ENCODE measurements at places on chromosomes 5 and 9. TPM values are rescaled to one million over a fixed set of nuclear protein-coding genes. Genes with fewer than 3 reads are reported as not detected.

SPINK4 gene
- not detected for total RNA-seq

SNX18 gene
- 22.3 TPM for total RNA-seq

MEF2C gene
- total RNA-seq: 134 TPM

DNA sequence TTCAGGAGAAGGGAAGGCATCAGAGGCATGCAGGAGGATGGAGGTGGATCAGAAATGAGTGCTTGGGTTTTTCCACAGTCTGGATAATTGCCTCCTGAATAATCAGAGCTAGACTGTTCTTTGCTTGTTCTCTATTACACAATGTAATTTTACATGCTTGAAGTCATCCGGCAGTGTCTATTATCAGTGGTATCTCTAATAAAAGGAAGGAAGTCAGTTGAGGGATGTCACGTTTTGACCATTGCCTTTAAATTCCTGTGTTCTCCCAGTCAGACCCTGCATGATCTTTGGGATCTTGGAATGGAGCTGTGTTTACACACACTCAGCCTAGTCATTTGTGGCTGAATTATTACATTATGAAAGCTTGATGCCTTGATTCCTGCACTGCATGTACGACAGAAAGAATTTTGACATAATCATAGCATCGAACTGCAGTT lies 91.0 kb downstream of the PDE8B start:
- H3K4me1 ChIP-seq: peaks cover 3% of the 10 kb centered on the region
- DNase-seq: no peak
- no peak overlapping the region for H3K4me3 ChIP-seq

GRCh38 chr5:107404595-107405374 lies 266.0 kb downstream of the EFNA5 start:
- H3K4me1 ChIP-seq: peaks cover 7% of the 10 kb centered on the region
- no peaks in the 10 kb centered on the region for H3K36me3 ChIP-seq
- no peak for DNase-seq
- H3K27ac ChIP-seq: no peak overlapping the region
- no peak overlapping the region for H3K4me3 ChIP-seq

- H3K4me1 ChIP-seq: no peaks in the 10 kb centered on the region
- H3K36me3 ChIP-seq: no peaks in the 10 kb centered on the region
- H3K27ac ChIP-seq: no peak overlapping the region
- H3K27me3 ChIP-seq: peaks cover 4% of the 10 kb centered on the region
Measured at GRCh38 chr5:135249658-135250057, 149.4 kb downstream of the MACROH2A1 start.

DNA sequence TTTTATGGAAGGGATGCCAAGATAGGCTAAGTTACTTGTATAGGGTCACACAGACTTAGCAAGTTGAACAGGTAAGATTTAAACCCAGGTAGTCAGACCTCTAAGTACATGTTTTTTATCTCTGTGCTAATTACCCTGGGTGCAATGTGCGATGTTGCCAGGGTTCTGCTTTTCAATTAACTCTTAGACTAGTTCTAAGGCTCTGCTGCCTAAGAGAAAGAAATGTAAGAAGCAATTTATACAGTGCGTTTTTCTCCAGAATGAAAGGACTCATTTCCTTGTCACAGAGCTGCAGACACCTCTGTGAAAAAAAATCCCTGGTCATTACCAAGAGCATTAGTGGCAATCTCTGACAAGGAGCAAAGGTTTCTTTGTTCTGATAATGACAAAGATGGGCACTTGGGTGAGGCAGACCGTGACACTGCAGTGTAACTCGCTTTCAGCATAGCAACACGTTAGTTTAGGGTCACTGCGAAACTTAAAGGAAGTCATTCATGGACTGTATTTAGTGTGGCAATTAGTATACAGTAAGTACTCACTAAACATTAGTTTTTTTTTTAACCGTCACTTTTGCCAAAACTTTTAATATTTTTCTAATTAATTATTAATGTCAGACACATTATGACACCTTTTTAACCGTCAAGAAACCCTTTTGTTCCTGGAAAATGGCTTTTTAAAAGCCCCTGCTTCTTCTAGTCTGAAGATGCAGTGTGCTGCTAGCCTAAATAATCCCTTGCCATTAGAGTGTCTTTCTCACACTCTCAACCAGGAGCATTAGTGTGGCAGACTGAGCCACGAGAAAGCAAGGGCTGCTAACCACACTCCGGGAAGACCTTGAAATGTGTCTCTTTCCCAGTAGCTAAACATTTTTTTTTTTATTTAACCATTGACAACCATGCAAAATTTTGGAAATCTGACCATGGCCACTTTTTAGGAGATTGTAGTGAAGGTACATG lies 520.0 kb upstream of the C9orf72 start:
- DNase-seq: no peak
- no peak overlapping the region for H3K4me3 ChIP-seq
- H3K27ac ChIP-seq: no peak overlapping the region
- no peaks in the 10 kb centered on the region for H3K4me1 ChIP-seq

GRCh38 chr9:125438506-125439433 lies 177.1 kb downstream of the GAPVD1 start:
- peaks cover 1% of the 10 kb centered on the region for H3K36me3 ChIP-seq
